Fibroblast of the aortic adventitia (primary cell): ENCODE measurements at places on chromosomes 5 and 9. TPM values are rescaled to one million over a fixed set of nuclear protein-coding genes. Genes with fewer than 3 reads are reported as not detected.

Gene PCDHB5
- total RNA-seq, result 0.45 and 0.57 TPM in 2 replicates

Gene NUP188
- total RNA-seq, result 37.0 and 69.1 TPM in 2 replicates

Gene OR13C3
- total RNA-seq, result not detected in 2 replicates

Gene ADAMTSL1
- total RNA-seq, result 41.8 and 179 TPM in 2 replicates

Gene CORO2A
- 0.36 and 0.57 TPM in 2 replicates for total RNA-seq

Gene GTF2H2
- total RNA-seq, result 33.2 and 43.5 TPM in 2 replicates

Gene SLC6A7
- not detected in 2 replicates for total RNA-seq

Gene C5orf58
- total RNA-seq, result not detected in 2 replicates

Gene SPOUT1
- total RNA-seq, result 14.9 and 15.0 TPM in 2 replicates
